Inflammatory macrophage treated with lipopolysaccharide for 1 hour (primary cell): ENCODE measurements at places on chromosomes 4 and X.
A peak's percentile ranks its signal among the peaks of the same experiment; 100 is the strongest.

GRCh38 chr4:138014590-138015288, 227.4 kb downstream of the SLC7A11 start:
- DNase-seq: no peak

- DNase-seq: peak; percentile 4
Measured at GRCh38 chrX:69493193-69493592, 10.9 kb upstream of the NALF2 start.

DNA sequence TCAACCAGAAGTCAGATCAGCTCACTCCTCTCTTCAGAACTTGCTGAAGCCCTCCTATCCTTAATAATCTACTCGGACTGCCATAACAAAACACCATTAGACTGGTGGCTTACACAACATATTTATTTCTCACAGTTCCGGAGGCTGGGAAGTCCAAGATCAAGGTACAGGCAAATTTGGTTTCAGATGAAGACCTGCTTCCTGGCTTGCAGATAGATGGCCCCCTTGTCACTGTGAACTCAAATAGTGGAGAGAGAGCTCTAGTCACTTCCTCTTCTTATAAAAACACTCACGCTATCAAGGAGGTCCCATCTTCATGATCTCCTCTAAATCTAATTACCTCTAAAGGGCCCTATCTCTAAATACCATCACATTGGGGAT, 125.1 kb downstream of the CAMK2D start:
- peak; percentile 5 for DNase-seq

- peak; percentile 23 for DNase-seq
Measured at GRCh38 chr4:40289366-40290188, 45.6 kb upstream of the CHRNA9 start.

DNA sequence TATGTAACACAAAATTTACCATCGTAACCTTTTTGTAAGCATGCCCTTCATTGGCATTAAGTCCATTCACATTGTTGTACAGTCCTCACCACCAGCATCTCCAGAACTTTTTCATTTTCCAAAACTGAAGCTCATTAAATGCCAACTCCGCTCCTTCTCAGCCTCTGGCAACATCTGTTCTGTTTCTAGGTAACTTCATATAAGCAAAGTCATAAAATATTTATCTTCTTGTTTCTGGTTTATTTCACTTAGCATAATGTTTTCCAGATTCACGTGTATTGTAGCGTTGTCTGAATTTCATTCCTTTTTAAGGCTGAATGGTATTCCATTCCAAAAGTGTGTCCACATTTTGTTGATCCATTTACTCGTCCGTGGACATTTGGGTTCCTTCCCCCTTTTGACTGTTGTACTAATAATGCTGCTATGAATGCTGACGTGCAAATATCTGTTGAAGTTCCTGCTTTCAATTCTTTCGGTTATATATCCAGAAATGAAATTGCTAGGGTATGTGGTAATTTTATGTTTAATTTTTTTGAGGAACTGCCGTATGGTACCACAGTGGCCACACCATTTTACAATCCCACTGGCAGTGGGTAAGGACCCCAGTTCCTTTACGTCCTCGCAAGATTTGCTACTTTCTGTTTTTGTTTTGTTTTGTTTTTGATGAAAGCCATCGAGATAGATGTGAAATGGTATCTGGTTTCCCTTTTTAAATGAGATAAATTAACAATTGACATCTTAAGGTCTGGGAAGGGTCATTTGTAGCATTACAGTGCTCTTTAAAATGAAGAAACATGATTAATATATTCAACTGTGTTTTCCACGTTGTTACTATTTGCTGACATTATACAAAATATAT, 63.4 kb downstream of the PTTG2 start:
- peak; percentile 70 for DNase-seq

DNA sequence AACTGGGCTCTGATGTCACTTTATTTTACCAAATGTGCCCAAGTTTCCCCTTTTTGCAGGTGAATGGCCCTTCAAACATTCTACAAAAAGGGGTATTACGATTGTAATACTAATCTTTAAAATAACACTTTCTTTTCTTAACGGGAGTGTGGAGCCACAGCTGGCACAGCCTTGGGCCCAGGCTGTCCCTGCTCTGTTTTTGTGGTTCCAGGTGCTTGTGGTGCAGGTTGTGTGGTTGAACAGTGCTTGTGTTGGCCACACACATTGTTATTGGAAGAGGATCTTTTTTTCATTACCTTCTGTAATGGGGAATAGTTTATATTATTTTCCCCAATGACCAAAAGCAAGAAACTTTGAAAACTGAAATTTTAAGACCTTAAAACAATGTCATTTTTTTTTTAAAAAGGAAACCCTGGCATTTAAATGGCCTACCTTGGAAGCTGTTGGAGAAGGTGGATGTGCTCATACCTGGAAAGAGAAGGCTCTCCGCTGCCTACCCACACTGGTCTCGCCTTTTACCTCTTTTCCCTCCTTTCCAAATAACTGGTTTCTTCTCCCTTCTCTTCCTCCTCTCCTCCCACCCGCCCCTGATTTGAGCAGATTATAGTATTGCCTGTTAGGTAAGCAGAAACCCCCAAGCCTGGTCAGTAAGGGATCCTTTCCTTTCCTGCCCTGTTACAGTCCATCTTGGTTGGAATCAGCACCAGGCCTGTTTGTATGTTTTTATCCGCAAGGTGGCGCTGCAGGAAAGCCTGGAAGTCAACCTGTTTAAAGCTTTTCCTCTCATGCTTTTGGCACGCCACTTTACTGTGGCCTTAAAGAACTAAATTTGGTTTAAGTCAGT, 28.6 kb downstream of the HADH start:
- peak; percentile 41 for DNase-seq

- DNase-seq: no peak
Measured at GRCh38 chr4:183546376-183546775, 41.5 kb downstream of the ING2 start.

- DNase-seq: no peak
Measured at GRCh38 chr4:38489011-38489861, 174.8 kb upstream of the KLF3 start.

- DNase-seq: no peak
Measured at GRCh38 chr4:71221510-71222466, 117.0 kb upstream of the SLC4A4 start.

GRCh38 chr4:82293304-82293703, 80.5 kb downstream of the HNRNPD start:
- peak; percentile 11 for DNase-seq

GRCh38 chr4:41212616-41213203, 1.6 kb downstream of the APBB2 start:
- DNase-seq: peak; percentile 31

GRCh38 chr4:16006771-16007446, 43.9 kb upstream of the FGFBP2 start:
- DNase-seq: no peak

DNA sequence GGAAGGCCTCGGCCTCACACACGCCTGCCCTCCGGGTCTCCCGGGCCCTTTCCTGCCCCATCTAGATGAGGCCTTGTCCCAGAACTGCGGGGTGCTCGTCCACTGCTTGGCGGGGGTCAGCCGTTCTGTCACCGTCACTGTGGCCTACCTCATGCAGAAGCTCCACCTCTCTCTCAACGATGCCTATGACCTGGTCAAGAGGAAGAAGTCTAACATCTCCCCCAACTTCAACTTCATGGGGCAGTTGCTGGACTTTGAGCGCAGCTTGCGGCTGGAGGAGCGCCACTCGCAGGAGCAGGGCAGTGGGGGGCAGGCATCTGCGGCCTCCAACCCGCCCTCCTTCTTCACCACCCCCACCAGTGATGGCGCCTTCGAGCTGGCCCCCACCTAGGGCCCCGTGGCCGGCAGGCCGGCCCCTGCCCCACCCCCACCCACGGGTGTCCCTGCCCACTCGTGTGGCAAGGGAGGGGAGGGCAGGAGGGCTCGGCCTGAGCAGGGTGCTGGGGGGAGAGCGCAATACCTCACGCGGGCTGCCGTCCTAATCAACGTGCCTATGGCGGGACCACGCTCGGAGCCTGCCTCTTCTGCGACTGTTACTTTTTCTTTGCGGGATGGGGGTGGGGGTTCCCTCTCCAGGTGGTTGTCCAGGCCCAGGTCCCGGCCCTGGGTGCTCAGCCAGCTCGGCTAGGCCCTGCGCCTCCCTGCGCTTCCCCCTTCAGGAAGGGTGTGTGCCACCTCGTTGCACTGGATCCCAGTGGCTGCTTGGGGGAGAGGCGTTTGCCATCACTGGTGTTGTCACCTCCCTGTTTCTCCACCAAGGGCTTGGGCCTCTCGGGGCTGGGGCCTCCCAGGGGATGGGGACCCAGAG, 3.1 kb downstream of the DUSP9 start:
- DNase-seq: no peak

- no peak for DNase-seq
Measured at GRCh38 chr4:108144451-108144850, 24.3 kb downstream of the LEF1 start.

DNA sequence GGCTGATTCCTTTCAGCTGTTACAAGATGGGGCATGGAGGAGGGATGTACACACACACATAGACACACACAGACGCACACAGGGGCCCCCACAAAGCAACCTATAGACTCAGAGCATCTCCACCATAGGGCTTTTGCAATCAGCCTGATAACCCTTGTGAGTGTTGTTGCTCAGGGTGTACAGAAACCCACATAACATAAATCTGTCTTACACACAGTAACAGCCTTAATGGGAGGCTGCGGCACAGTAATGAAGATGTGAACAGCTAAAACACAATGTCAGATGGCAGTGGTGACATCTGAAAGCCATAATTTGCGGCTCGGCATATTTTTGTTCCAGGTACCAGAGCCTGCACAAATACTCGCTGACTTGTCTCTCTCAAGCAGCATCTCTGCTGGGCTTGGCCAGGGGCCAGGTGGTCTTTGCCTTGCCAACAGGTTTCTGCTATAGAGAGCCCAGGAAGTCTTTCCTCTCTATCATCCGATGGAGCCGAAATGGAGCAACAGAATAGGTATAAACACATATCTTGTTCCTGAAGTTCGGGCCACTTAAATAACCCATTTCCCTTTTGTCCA, 357.2 kb upstream of the GATB start:
- no peak for DNase-seq

GRCh38 chr4:7531640-7531994, 96.9 kb upstream of the PSAPL1 start:
- DNase-seq: no peak

- peak; percentile 74 for DNase-seq
Measured at GRCh38 chrX:1205681-1206611, 6.5 kb downstream of the CRLF2 start.

DNA sequence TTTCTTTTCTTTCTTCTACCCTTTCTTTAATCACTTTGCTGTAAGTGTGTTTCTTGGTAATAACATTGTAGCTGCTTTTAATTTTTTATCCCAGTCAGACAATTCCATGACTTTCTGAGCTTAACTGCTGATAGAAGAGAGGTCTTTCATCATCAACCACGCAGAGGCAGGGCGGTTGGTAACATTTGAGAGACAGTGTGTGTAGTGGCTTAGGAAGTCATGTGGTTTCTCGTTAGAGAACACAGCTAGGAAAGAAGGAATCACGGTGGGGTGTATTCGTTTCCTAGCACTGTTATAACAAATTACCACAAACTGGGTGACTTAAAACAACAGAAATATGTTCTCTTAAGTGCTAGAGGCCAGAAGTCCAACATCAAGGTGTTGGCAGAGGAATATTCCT, 11.5 kb downstream of the PRPS2 start:
- peak; percentile 5 for DNase-seq

- no peak for DNase-seq
Measured at GRCh38 chr4:79390890-79391289, 17.1 kb downstream of the GK2 start.

GRCh38 chr4:166091912-166092510, 219.0 kb downstream of the TLL1 start:
- DNase-seq: peak; percentile 15

GRCh38 chr4:123449780-123450179, 53.2 kb downstream of the SPRY1 start:
- peak; percentile 45 for DNase-seq

- peak; percentile 33 for DNase-seq
Measured at GRCh38 chr4:6855692-6856297, 53.8 kb upstream of the TBC1D14 start.

DNA sequence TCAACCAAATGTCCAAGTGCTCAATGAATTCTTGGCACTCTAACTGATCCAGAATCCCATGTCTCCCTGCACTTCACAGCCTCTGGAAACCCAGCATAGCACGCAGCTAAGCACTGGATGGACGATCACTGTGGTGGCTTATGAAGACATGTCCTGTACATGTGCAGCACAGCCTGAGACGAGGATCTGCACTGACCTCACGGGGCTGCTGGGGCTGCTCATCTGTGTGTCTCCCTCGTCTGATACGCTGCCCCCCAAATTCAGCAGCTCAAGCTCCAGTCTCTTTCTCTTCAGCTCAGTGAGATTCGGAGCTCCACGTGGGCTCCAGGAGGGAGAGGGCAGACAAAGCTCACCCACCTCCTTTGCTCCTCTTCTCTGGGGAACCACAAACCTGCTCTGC, 126.9 kb downstream of the CPZ start:
- DNase-seq: no peak

- no peak for DNase-seq
Measured at GRCh38 chr4:24865401-24865800, 47.4 kb downstream of the CCDC149 start.

DNA sequence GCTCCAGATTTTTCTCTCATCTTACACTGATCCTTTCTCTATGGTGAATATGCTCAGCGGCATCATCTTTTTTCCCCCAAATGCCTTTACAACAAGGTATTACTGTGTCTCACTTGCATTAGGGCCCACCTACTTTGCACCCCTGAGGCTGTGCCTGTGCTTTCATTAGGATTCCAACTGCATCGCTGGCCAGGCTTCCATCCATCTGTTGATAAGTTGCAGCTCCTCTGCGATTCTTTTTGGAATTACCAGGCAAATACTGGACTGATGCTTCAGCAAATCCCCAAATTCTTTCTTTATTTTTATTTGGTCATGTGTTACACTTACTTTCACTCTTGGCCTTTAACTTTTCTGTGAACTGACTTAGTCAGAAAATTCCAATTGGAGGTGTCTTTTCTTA, 77.3 kb downstream of the AFF2 start:
- DNase-seq: no peak

DNA sequence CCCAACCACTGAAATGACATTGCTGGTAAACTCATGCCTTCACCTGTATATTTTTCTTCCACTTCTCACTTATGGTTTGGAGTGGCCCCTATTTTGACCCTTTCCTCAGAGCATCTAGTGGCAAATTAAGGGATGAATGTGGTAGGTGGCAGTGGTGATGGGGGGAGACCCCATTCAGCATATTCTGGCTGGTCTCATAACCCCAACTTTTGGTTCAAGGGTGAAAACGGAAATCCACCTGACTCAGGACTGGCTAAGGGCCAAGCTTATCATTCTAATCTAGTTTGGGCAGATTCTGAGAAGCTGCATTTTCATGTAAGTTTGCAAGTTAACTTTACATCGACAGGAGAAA, 47.0 kb upstream of the NSUN7 start:
- no peak for DNase-seq

DNA sequence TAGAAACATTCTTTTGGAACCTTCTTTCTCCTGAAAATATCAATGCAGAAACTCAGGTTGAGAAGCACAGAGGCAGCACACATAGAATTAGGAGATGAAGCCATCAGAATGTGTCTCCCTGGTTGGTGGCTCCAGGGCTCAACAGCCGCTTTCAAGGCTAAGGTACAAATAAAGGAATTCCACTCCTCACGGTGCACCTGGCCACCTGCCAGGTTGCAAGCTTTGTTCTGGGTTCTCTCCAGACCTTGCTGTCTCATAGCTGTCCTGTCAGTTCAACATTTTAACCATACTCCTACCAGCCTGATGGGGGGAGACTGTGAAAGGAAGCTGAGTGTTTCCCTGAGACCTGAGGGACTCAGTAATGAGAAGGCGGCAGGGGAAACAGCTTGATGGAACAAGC, 96.3 kb upstream of the HPF1 start:
- DNase-seq: no peak

- no peak for DNase-seq
Measured at GRCh38 chrX:17009856-17010625, 63.6 kb downstream of the REPS2 start.

GRCh38 chrX:110015032-110015431, 12.1 kb downstream of the TMEM164 start:
- no peak for DNase-seq
